ENCODE measurements at places on chromosomes 7 and 10.

DNA sequence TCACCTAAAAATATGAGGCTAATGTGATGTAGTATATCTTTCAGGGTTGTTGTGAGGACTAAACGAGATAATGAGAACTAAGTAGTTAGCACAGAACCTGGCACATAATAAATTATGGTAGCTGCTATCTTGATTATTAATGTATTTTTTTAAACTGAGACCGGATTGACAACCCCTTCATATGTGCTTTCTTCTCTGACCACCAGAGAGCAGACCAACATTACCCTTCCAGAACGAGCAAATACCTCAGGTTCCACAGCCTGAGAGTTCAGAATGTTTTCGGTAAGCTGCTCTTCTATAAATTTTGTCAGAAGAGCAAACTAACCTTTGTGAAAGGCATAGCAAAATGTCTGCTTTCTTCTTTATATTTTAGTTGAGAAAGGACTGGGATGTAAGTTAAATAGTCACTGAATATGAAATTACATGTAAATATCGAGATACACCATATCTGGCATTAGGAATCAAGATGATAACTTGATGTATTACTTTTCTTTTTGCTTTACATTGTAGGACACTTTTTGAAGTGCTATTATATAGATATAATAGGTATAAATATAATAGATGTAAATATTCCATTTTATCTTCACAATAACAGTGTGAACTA, 13.6 kb upstream of the BPGM start:
- no peak for DNase-seq

DNA sequence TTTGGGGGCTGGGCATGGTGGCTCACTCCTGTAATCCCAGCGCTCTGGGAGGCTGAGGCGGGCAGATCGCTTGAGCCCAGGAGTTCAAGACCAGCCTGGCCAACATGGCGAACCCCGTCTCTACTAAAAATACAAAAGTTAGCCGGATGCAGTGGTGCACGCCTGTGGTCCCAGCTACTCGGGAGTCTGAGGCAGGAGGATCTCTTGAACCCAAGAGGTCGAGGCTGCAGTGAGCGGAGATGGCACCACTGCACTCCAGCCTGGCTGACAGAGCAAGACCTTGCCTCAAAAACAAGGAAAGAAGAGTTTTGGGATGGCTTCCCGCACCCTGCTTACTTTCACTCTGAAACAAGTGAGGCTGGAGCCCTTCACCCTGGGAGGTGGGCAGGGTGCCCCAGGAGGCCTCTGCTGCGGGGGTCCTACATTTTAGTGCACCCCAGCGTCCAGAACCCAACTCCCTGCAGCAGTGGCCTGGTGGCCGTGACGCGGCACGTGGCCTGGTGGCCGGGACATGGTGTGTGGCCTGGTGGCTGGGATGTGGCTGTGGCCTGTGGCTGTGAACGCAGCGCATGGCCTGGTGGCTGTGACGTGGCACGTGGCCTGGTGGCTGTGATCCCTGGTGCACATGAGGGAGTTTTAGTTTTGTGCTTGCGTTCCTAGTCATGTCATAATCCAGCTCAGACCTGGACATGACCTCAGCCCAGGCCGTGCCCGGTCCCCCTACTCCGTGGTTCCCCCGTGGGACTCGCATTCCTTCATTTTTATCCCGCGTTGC, 9.3 kb downstream of the KNDC1 start:
- no peak for DNase-seq

DNA sequence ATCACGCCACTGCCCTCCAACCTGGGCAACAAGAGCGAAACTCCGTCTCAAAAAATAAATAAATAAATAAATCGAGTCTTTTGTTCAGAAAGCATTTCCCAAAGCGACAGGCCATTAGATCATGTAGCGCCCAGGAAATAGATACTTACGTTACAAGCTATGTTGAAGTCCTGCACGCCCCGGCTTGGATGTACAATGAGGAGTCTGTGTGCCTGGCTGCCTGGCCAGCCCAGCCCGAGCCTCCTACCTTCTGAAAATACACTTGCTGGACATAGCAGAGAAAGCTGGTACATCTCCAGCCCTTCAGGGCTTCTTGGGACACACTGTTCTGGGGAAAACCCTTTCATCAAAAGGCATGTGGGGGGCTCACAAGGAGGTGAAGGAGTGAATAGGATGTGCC, 22.1 kb downstream of the FGFR2 start:
- DNase-seq: no peak

DNA sequence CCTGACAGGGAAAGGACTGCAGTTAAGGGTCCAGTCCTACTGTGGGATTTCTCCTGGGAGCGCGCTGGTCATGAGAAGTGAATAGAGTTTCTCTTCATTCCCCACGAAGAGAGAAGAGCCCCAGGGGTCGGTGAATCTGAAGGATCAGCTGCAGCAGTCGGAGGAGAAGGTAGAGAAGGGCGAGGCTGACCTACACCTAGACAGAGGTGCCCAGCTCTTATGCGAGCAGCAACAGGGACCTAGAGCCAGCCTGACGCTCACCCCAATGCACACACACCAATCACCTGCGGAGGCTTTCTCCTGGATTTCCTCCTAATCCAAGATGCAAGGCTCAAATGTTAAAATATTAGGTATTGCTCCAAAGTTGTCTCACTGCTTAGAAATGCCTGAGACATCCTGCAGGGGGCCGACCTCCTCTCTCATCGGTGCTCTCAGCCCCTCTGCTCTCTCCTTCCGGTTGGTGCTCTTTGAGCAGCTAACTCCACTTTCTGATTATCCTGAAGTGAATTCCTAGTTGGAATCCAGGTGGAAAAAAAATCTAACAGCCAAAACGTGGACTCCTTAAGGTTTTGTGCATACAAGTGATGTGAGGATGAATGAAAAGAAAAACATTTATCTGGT, 176.4 kb downstream of the AHR start:
- DNase-seq: no peak

- no peak for DNase-seq
Observed at GRCh38 chr7:74542558-74543117, 88.9 kb downstream of the GTF2IRD1 start.

GRCh38 chr7:130292682-130293257, at the start of gene CPA4:
CPA4 (plus strand) TSS chr7:130293161; CDS start chr7:130293181, 20 bp downstream.
- DNase-seq: no peak

DNA sequence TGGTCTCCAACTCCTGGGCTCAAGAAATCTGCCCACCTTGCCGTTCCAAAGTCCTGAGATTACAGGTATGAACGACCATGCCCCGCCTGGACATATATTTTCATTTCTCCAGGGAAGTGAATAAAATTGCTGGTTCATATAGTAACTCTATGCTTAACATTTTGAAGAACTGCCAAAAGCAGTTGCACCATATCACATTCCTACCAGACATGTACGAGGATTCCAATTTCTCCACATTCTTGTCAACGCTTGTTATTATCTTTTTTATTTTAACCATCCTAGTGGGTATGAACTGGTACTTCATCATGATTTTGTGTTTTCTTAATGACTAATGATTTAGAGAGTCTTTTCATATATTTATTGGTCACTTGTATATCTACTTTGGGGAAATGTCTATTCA, 21.9 kb upstream of the CPN1 start:
- no peak for DNase-seq

- no peak for DNase-seq
Observed at GRCh38 chr7:88184848-88185304, 35.0 kb downstream of the SRI start.

DNA sequence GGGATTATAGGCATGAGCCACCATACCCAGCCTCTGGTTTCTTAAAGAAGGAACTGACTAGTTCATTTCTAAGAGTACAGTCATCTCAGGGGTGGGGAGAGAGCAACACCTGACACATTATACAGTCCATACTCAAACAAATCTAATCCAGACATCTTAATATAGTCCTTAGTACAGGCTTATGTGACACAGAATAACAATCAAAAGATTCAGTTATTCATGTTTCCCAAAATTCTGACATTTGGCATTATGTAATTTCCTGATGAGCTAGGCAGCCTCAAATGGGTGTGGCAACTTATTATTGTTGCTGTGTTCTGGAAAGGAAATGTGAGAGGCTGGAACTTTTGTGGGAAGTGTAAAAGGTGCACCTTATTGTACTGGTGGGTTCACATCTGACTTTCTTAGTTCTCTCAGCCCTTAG, 116.3 kb downstream of the WDFY4 start:
- no peak for DNase-seq

GRCh38 chr7:45081670-45081974, 7.1 kb downstream of the NACAD start:
- DNase-seq: no peak

DNA sequence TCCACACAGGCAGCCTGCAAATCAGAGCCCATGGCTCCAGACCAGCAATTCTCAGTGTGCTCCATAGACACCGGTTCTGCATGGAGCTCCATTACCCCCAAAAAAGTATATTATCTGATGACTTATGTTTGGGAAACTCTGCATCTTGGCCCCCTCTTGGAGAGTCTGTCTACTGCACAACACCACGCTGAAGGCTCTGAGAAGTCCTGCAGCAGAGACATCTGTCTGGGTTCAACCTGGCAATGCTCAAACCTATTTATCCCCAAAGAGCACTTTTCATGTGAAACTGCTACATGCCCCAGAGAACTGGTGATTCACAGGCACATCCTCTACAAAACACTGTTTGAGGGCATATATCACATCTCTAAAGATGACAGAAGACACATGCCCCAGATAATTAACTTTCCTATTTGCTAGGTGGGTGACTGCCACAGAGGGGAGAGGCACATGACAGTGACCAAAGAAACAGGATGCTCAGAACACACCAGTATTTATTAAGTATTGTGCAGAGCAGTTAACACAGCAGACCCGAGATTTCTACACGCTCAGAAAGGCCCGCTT, 83.8 kb downstream of the DLG5 start:
- DNase-seq: no peak

- no peak for DNase-seq
Observed at GRCh38 chr7:93442478-93443224, 131.9 kb downstream of the CALCR start.

DNA sequence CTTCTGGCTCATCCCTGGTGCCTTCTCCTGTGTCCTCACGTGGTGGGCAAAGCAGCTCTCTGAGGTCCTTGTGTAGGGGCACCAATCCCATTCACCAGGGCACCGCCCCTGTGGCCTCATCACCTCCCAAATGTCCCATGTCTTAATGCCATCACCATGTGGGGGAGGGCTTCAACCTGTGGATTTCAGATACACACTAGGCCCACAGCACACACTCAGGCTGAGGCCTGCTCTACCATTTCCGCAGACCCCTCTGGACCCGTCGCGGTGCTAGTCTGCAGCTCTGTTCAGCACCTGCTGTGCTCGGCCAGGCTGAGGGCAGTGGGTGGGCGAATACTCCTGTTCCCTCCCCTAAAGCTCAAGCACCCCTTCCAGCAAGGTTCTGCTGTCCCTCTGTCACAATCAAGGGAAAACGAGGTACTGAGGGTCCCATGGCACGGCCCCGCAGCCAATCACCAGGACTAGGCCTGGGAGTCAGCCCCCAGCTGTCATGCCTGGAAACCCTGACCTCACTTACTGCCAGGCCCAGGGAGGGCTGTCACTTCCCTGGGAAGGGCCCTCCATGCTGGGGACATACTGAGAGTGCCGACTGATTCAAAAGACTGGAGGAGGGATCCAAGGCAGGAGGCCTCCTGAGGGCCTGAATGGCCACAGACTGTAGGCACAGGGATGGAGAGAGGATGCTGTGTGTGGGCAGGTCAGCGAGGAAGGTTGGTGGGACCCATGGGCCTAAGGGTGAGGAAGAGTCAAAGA, 123.8 kb upstream of the RET start:
- no peak for DNase-seq

DNA sequence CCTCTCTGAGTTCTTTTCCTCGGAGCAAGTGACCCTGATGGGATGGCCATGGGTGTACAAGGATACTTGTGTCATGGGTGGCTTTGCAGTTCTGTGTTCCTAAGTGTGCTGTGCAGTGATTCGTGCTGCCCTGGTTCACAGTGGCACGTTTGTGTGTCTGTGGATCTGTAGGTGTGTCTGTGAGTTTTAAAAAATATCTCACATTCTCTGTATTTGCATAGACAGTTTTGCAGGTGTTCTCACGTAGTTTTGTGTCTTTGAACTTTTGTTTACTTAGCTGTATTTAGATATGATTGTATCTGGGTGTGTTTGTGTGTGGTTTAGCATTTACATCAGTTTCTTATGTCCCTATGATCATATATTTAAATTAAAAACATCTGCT, 3.7 kb downstream of the ZNF775 start:
- DNase-seq: no peak

- DNase-seq: no peak
Observed at GRCh38 chr7:31758755-31759154, 71.7 kb downstream of the PPP1R17 start.

DNA sequence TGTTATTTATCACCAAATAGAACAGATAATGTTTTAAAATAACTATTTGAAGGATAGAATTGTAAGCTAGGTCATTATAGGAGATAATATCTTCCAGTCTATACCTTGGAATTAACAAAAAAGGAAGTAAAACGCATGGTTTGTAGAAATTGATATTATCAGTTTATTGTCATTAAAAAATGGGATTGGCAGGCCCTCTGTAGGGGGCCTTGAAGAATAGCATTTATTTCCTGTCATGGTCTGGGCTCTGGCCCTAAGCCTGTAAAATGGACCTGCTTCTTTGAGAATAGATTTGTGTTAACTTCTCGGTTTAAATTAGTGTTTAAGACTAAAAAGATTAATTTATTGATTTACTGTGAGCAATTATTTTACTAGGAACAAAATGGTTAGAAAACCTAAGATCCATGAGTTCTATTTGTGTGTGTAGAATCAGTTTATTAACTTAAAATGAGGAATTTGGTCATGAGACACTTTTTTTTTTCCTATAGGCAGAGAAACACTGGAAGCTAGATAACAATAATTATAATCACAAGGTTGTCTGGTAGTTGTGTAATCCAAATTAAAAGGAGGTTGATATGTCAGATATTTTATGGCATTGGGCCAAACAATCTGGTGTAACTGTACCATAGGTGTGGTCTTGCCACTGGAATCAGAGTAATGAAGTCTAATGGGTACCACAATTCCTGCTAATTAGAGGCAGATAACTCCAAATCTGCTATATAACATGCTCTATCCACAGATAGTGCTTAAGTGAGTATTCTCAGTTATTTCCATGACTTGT, 197.4 kb upstream of the FOXP2 start:
- DNase-seq: no peak

GRCh38 chr10:128377988-128378387, 251.8 kb upstream of the MKI67 start:
- DNase-seq: no peak

DNA sequence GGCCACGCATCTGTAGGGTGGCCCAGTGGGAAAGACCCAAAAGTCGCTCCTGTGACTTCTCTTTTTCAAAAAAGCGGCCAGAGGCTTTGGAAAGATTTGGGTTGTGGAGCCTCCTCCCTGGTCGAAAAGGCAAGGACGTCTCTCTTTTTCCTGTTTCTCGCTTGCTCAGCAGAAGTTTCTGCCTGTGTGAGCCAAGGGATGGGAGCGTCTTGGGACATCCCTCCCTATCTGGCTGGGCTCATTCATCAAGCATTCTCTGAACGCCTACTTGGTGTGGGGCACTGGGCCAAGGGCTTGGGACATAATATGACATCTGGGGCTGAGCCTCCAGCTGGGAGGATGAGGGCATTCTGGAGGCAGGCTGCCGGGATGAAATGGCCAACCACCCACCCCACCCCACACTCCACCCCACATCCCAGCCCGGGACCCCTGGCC, 120.9 kb downstream of the C10orf105 start:
- DNase-seq: no peak
